Stimulated activated CD4-positive, alpha-beta T cell treated with anti-CD3 and anti-CD28 coated beads, Interleukin-4, amount 100 ng/mL, for 1 hour (primary cell): ENCODE measurements at places on chromosomes 16 and 17.
A peak's percentile ranks its signal among the peaks of the same experiment; 100 is the strongest.

DNA sequence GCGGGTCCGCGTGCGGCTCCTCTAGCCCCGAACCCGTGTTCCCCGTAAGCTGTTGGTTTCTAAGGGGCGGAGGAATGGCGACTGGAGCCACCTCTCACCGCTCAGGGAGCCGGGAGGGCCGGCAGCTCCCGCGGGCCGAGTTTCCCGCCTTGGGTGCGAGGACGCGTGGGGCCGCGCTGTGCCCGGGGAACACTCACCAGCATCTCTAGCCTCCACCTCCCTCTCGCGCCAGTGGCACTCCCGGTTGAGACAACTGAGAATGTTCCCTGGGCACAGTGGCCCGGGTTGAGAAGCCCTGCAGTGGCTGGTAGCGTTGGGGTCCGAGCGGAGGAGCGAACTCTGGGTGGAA is 560 bp downstream of the TELO2 start:
- no peak for DNase-seq

GRCh38 chr16:14650629-14651028 is 17.9 kb downstream of the BFAR start:
- no peak for DNase-seq

DNA sequence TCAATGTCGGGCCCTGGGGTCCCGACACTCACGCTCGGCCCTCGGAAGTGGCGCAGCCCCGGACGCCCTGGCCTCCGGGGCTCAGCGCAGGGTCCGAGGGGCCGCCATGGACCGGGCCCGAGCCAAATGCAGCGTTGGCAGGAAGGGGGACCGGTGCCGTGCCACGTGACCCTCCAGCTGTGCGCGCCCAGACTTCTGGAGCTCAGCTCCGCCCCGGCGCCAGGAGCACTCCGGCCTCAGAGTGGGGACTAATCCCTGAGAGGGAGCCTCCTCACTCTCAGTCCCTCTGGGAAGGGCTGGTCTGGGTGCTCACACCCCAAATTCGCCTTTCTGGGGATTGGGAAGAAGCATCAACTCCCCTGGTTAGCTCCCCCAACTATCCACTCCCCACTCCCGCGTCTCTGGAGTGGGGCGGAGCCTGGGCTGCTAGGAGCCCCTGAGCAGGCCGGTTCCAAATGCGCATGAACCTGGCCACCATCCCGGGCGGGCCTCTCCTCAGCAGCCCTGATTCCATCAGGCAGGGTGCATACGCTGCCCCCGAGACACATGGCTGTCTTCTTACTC is at the start of gene B3GNT9:
Gene B3GNT9, minus strand, starts transcription at position 166 of the 564 bp plus-strand sequence. CDS start 513 bp downstream, outside the sequence.
- no peak for DNase-seq

GRCh38 chr16:74591876-74592650 is 14.9 kb downstream of the GLG1 start:
- no peak for DNase-seq

- DNase-seq, result no peak
These were observed 9.7 kb downstream of the VASN start for GRCh38 chr16:4381072-4381934.

- no peak for DNase-seq
These were observed 80.1 kb downstream of the ABCC1 start for GRCh38 chr16:16029431-16030011.

GRCh38 chr17:266219-266618 is 84.8 kb upstream of the DOC2B start:
- no peak for DNase-seq

DNA sequence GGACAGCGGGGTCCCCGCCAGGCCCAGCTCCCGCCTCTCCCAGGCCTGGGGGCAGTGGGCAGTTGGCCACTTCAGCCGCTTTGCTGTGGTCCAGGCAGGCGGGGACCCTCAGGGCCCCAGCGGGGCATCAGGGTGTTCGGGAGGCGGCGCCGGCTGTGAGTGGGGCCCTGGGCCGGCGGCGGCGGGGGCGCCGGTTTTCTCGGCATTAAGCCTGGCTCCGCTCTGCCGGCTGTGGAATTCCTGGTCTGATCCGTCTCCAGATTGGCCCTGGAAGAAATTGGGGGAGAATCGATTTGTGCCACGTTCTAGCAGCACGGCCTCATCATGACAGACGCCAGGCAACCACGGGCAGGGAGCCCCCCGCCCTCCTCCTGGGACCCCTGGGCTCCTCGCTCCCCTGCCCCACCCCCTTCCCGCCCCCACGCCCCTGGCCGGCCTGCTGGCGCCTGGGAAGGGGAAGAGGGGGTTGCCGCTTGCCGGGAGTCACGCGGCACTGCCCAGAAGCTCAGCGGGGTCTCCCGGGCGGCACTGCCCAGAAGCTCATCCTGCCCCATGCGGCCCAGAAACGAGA is 28.6 kb upstream of the SSTR5 start:
- DNase-seq, result no peak

- no peak for DNase-seq
These were observed 94.3 kb downstream of the ABCA8 start for GRCh38 chr17:68860941-68861340.

DNA sequence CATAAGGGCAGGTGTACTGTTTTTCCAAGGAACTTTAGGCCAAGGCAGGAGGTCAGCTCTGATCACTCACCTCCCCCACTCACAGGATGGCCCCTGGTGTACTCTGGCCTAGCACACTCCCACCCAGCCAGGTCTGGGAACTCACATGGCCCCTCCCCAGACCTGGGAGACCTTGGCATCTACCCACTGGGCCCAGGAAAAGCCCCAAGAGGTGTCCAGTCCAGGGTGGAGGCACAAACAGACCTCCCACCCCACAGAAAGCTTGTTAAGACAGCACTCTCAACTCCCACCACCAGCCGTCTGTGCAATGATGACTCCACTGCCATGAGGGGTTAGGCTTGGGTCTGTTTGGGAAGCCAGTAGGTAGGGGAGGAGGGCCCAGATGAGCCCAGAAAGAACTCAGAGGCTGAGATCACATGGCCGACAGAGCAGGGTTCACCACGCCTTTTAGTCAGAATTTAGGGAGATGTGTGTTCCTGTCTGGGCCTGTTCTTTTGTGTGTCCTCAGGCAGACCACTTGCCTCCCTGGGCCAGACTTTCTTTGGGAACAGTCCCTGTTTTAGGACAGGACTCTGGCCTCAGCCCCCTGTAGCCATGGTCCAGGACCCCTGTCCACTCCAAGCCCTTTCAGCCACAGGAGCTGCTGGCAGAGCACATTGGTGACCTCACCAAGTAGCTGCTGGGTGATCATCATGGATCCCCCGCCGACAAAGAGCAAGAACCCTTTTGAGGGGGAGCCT is 12.1 kb upstream of the CBFB start:
- no peak for DNase-seq

DNA sequence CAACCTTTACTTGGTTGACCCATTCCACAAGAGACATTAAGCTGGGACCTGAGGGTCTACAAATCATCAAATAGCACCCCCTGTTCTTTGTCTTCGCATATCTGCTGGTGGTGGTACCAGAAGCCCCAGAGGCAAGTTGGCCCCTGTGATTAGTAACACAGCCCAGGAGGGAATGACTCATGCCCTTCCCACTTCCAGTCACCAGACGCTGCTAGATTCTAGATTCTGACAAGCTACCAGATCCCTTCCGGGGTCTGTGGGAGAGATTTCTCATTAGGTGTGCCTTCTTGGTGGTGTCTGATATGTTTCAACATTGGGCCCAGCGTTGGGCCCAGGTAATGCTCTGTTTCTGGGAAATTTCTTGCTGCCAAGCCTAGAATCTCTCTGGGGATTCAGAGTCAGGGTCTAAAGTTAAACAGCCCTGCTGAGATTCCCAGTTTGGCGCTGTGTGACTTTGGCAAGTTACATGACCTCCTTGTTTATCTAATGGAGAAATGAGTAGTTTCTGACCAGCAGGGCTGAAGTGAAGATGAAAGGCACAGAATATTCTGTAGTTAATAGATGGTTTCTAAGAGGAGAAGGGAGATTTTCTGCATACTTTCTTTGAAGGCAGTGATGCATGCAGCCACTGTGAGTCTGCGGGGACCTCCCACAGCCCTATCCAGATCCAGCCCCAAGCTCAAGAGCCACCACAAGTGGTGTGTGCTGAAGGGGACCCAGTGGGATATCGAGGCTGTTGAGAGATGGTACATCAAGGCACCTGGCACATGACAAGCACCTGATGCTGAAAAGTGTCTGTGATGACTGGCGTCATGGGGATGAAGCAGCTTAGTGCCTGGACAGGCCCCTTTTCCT is 3.9 kb downstream of the TRPV2 start:
- peak; percentile 56 for DNase-seq

DNA sequence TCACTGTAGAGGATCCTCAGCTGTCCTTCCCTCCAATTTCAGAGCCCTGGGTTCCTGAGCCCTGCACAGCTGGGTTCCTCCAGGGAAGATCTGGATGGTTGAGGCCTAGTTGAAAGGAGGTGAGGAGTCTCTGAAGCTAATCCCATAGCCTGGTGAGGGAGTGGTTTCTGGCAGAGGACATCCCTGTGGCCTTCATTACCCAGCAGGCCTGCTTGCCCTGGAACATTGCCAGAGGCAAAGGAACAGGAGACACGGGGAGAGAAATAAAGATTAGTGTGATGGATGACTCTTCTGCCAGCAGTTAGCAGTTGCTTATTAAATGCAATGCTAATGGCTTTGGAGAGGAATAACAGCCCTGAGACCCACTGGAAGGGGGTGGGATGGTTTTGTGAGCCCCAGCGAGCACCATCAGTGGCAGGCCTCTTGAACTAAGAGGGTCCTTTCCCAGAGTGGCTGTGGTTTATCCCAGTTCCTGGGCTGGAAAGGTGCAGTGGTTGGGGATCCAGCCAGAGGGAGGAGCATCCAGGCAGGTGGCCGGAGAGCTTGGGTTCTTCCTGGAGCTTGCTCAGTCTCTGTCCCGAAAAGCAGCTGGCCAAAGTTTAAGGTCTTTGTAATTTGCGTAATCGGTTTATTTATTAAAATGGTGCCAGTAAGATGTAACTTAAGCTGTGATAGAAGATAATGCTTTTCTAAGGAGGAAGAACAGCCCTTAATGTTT is 209.7 kb downstream of the CCDC182 start:
- DNase-seq, result no peak

GRCh38 chr17:65195716-65196115 is 58.5 kb downstream of the RGS9 start:
- no peak for DNase-seq

DNA sequence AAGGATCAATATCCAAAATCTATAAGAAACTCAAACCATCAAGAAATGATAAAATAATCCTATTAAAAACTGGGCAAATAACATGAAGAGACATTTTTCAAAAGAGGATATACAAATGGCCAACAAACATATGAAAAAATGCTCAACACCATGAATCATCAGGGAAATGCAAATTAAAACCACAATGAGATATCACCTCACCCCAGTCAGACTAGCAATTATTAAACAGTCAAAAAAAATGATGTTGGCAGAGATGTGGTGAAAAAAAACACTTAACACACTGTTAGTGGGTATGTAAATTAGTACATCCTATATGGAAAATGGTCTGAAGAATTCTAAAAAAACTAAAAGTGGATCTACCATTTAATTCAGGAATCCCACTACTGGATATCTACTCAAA is 379.0 kb upstream of the SOX9 start:
- no peak for DNase-seq

GRCh38 chr17:6231886-6232731 is 161.9 kb downstream of the WSCD1 start:
- no peak for DNase-seq
